ENCODE measurements at places on chromosomes 12 and 14.

DNA sequence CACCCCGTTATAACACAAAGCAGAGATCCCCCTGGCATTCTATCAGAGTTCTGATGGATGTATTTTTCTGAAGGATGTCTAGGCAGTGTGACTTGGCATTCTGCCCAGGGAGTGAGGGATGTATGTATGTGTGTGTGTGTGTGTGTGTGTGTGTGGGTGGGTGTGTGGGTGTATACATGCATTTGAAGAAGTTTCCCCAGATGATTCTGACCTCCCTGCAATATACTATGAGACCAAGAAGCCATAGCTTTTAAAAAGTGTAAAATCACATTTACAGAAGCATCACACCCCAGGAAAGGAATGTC is 59.7 kb upstream of the NAP1L1 start:
- no peak for DNase-seq

- no peak for DNase-seq
These were observed 28.3 kb upstream of the PLEKHG7 start for GRCh38 chr12:92674500-92674899.

- peak; percentile 85 for DNase-seq
These were observed 12.9 kb downstream of the LRIG3 start for GRCh38 chr12:58907391-58907790.

DNA sequence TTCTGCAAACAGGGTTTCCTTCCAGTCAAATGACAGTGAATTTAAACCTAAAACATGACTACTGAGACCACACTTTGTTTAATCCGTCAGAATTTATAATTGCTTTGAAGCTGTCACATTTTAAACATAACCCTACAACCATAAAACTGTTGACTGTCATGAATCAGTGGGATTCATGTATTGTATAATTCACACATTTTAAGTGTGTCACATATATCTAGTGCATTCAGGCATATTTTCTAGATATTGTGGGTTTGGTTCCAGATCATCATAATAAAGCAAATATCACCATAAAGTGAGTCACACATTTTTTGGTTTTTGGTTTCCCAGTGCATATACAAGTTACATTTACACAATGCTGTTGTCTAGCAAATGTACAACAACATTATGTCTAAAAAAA is 304.4 kb downstream of the TMEM132D start:
- DNase-seq = peak; percentile 41

DNA sequence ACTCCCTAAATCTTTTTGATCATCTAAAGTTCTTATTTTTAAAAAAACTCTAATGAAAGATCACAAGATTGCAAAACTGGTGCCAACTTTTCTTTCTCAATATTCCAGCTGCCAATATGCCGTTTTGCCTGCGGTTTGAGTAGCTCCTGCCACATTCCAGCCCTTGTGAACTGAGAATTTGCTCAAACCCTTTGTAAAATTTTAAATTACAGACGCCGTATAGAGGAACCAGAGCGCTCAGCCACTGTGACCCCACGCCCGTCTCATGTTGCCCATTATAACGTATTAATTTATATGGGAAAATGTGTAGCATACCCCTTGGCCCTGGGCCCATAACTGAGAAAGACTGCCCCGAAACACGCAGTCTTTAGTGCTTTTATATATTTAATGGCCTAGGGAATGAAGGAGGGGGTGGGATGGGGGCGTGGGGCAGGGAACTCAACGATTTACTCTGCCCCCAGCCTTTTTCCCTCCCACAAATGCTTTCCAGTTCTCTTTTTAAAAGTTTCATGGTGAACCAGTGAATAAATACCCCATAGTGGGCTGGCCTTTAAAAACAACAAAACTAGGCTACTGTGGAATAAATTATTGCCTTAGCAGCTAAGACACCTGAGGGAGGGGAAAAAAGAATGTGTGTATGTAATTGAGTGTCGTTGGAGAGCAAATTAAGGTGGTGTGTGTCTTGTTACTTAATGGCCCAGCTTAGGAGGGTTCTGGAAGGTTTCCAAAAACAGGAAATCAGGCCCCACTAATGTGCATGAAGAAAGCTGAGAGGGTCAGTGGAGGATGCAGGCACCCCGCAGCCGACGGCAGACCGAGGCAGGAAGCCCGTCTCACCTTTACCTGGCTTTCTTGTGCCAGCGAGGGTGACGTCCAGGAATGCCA is 45.7 kb upstream of the RFLNA start:
- DNase-seq = no peak

DNA sequence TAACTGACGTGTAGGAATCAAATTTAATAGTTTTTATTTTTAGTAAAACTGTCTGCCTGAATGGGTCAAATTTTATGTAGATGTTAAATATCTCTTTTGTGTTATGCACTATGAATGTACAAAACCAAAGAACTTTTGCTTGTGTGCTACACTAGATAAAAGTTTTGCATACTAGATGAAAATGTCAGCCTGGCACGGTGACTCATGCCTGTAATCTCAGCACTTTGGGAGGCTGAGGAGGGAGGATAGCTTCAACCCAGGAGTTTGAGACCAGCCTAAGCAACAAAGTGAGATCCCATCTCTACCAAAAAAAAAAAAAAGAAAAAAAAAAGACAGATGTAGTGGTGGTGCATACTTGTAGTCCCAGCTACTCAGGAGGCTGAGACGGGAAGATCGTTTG is 11.1 kb downstream of the AEBP2 start:
- DNase-seq = no peak

DNA sequence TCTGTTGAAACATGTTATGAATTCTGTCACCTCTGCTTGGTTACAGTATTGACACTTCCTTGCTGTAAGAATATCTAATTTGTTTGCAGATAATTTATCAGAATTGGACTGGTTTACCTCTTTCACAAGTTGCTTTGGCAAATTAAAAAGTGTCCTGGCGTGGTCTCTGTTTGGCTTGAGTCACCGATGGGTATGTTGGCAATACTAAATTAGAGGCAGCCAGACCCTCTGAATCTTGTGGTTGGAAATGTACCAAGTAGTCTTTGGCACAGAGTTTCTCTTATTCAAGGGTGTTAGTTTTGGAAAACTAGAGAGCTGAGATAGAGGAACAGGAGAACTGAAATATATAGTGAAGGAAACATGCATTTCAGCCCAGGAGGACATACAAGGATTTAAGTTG is 521.1 kb upstream of the MGAT4C start:
- DNase-seq = peak; percentile 28

GRCh38 chr12:9076733-9077132 is 39.0 kb downstream of the A2M start:
- no peak for DNase-seq

DNA sequence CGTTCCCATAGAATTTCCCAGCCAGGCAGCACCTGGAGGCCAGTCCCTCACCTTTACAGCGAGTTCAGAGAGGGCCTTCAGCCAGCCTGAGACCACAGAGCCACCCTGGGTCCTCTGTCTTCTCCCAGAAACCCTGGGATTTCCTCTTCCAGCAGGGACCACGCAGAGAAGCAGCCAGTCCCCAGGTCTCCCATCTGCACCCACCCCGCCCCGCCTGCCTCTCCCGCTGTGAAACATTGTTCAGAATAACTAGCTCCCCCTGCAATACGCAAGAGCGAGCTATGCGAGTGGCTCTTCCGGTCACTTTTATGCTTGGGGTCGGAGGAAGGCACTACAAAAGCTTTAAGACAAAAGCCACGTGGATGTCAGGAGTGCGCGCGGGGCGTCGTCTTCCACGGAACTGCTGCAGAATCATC is 77.8 kb downstream of the SERPINA3 start:
- DNase-seq = no peak

DNA sequence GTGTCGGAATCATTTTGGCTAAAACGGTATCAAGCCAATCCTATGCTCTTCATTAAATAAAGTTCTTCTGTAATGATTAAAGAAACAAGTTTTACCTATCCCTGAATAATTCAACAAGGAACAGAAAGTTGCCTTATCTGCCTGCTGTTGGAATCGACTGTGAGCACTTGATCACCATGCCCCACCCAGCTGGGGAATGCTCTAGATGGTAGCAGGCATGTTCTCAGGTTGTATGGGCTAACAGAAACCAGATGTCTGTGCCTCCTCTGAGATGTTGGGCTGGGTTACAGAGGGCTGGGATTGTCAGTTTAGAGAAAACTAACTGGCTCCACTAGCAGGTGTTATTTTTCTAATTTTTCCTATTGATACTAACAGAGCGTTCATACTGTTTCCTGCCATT is 28.9 kb downstream of the RTRAF start:
- no peak for DNase-seq

GRCh38 chr14:96096639-96097610 is 57.8 kb downstream of the C14orf132 start:
- DNase-seq = no peak

- no peak for DNase-seq
These were observed 8.7 kb upstream of the BHLHE41 start for GRCh38 chr12:26133521-26133920.

DNA sequence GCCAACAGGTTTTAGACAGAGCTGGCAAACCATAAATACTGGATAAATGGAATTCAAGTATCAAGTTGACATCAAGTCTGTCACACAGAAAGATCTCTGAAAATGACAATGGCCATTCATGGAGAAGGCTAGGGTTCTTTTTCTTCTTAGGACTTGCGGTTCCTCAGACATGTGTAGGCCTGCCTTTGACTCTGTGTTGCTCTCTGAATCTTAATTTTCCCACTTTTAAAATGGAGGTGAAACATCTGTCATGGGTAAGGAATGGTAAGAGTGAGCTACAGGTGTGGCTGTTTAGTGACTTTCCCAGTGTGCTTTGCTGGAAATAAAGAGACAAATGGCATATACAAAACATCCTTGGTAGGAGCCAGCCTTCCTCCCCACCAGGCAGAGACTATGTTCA is 79.2 kb downstream of the PTCSC3 start:
- DNase-seq = no peak

GRCh38 chr12:11855983-11856374 is 206.5 kb downstream of the ETV6 start:
- no peak for DNase-seq

DNA sequence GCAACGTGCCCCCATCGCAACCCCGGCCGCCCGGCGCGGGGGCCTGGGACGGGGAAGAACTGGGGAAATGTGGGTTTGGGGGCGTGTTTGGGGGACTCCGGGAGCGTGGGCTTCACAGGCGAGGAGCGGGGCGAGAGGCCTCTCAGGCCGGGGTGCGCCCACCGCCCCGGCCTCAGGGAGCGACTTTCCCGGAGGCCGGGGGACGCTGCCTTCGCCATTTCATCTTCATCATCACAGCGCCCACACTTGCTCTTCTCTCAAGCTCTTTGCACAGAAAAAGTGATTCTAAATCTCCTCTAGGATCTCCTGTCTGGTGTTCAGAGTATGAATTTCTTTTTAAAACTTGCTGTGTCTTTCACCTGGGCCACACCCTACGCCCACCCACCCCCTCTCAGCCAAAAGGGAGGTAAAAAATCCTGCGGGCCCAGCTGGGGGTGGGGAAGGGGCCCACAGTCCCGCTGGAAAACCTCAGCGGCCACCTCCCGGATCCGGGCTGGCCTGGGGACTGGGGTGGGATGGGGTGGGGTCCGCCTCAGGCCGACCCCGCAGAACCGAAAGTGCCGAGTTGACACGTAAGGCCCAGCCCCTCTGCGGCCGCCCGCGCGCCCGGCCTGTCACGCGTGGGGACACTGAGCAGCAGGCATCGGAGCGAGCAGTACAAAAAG is 7.4 kb downstream of the CDKN1B start:
- no peak for DNase-seq

GRCh38 chr12:69546693-69547438 is 38.4 kb upstream of the CCT2 start:
- DNase-seq = no peak

- DNase-seq = no peak
These were observed 10.3 kb upstream of the PPP4R4 start for GRCh38 chr14:94163796-94164195.

GRCh38 chr12:111089616-111090015 is 169.2 kb upstream of the MYL2 start:
- no peak for DNase-seq

- DNase-seq = peak; percentile 88
These were observed 47.3 kb downstream of the WDR20 start for GRCh38 chr14:102187044-102187443.

- DNase-seq = no peak
These were observed 247.6 kb downstream of the BCAT1 start for GRCh38 chr12:24701343-24701742.

DNA sequence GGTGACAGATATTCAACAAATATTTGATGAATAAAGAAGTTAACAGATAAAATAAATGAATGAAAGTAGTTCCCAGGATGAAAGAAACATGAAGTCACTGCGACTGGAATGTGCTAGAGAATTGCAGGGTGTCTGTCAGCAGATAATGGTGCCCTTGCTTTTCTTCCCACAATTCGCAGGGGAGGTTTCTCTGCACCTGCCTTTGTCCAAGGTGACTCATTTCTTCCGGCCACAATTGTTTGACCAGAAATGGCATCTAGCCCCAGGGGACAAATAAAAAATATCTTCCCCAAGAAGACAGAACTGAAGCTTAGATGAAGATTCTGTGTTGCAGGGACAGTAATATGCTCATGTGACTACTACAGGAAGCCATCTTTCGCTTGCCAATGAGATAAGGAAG is 316.1 kb upstream of the TBX3 start:
- DNase-seq = peak; percentile 69

- no peak for DNase-seq
These were observed 72.9 kb upstream of the TSPAN11 start for GRCh38 chr12:30853561-30854133.

- DNase-seq = no peak
These were observed 683.5 kb downstream of the RPL10L start for GRCh38 chr14:45968037-45968436.

DNA sequence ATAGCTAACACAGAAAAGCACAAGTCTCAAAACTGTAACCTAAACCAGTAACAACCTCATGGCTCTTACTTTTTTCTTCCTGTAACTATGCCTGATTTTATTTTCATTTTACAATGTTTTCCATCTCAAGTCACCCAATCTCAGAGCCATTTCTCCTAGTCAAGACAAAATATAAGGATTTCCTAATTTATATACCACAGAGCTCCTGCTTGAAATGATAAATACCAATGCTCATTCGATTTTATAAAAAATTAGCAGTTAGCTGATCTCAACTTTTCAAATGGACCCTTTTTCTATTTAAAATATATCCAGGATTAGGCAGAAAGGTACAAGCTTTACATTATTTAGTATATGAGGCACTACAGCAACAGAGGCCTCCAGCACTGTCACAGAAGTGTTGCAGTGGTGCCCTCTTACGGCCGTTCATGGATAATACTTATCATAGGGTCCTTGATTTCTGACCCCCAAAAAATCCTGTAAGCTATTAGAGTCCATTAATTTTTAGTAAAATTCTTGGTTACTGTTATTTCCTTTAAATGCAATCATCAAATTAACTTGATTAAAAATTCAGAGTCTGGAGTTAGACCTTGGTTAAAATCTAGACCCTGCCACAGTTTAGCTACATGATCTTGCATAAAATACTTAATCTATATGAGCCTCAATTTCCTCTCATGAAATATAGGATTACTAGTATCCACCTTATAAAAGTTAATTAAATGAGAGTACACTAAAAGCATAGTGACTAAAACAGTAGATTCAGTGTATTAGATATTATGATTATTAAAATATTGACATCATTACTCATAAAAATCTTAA is 68.3 kb downstream of the SEC23A start:
- no peak for DNase-seq

All from astrocyte (in vitro differentiated cells and primary cell).